ENCODE measurements at places on chromosomes 11 and 22.

DNA sequence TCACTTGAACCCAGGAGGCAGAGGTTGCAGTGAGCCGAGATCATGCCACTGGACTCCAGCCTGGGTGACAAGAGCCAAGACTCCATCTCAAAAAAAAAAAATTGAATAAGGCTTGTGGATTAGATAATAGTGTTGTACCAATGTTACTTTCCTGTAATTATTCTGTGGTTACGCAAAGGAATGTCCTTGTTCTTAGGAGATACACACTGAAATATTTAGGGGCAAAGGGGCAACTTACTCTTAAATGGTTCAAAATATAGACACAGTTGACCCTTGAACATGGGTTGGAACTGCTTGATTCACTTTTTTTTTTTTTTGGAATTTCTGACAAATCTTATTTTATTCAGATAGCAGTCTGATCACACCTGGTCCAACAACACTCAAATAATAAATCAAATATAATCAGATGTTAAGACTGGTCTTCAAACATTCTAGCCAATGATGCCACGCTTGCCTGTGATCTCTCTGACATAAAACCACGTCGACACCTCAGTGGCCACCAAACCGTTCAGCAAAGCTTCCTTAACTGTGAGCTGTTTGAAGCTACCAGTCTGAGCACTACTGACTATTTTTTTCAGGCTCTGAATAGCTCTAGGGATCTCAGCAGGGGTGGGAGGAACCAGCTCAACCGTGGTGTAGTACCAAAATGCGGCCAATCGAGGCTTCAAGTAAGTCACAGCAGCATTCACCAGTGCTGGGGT lies 710 bp downstream of the ATP5MGL start:
- no peak for DNase-seq

GRCh38 chr22:38732251-38732815 lies 23.5 kb downstream of the SUN2 start:
- DNase-seq = no peak

DNA sequence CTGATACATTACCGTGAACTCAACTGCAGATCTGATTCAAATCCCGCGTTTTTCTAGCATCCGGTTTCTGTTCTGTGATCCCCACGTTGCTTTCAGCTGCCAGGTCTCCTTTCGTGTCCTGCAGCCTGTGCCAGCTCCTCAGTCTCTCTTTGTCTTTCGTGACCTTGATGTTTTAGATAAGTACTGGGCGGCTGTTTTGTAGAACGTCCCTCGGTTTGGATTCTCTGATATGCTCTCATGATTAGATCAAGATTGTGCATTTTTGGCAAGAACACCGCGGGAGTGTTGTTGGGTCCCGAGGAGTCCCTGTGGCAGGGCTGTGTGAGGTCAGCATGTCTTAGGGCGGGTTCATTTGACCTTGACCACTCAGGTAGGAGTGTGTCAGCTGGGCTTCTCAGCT lies 38.6 kb downstream of the KCNQ1 start:
- DNase-seq = no peak

DNA sequence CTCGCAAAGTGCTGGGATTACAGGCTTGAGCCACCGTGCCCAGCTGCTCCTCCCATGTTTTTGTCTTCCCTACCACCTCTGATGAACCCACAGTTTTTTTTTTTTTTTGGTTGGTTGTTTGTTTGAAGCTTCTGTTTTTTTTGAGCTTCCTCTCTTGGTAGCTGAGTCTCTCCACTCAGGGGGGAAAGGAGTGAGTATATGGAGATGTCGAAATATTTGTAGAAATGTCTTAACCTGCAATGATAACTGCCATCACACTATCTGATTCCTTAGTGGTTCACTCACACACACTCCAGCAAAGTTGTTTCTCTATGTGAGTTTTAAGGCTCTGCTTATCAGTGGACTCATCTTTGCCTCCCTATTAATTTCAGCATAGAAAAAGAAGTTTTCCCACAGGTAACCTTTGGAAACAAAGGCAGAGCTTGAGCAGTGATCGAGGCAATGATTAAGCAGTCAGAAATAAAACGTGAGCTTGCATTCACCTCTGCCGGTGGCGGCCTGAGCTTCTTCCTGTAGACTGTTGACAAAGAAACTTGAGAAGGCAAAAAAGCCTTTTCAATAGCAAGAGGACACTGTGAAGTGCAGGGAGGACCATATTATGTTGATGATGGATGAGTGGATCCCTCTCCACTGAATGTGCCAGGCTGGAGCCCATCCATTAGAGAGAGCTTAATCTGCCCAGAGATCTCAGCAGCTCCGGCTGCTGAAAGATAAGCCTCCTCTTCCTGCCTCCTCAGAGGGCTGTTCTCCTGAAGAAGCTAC lies 29.0 kb upstream of the RASSF10 start:
- no peak for DNase-seq

DNA sequence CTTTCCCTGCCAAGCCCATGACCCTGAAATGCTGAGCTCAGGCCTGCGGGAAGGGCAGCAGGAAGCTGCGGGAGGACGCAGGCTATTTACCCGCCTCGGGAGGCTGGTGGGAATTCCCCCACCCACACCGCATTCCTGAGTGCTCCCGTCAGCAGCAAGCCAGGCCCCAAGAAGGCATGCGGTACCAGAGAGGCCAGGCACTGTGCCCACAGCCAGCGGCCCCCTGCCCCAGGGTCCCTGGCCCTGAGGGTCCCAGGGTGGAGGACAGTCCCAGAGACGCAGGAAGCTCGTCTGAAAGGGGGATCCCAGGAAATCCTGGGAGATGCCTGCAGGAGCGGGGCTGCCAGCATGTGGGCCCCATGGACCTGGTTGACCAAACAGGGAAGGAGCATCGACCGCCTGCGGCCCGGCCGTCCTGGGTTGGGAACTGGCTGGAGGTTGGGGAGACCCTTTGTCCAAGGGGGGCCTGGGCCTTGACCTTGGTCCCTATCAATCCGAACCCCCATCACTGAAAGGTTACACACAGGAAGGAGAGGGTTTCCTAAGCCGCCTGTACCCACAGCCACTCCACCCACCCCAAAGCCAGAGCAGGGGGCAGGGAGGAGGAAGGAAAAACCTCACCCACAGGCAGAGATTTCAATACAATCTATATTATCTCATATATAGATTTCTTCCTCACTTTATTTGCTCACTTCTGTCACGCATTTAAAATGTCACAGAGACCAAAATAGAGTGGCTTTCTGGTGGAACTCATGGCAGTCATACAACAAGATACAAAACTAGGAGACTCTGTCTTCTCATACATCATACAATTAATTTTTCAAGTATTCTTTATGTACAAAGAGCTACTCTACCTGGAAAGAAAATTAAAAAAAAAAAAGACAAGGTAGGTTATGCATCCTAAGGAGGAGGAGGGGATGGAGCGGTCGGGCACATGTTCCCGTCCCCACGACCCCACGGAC lies 17.1 kb downstream of the MAFF start:
- DNase-seq = peak; percentile 97

- DNase-seq = peak; percentile 89
Measured at GRCh38 chr11:76577226-76577920, 93.2 kb downstream of the LRRC32 start.

GRCh38 chr11:134228625-134229024 lies 4.2 kb downstream of the VPS26B start:
- DNase-seq = no peak

DNA sequence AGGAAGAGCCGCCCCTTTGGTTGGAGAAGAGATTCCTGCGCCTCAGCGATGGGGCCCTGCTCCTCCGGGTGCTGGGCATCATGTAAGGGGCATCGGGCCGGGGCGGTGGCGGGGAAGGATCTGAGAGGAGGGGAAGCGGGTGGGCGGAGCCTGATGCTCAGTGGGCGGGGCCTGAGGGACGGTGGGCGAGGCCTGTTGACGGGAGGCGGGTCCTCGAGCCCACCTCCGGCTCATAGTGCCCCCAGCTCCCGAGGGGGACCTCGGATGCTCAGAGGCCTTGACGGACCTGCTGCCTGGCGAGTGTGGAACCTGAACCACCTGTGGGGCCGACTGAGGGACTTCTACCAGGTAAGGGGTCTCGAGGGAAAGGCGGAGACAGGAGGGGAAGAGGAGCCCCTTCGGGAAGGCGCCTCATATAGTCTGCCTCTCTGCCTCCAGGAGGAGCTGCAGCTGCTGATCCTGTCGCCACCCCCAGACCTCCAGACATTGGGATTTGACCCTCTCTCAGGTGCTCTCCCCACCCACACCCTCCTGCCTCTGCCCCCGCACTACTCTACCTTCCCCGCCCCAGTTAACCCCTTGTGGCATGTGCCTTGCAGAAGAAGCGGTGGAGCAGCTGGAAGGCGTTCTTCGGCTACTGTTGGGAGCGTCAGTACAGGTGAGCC lies 799 bp downstream of the CCDC88B start:
- DNase-seq = no peak

GRCh38 chr11:46413760-46414465 lies 22.3 kb upstream of the CHRM4 start:
- no peak for DNase-seq

DNA sequence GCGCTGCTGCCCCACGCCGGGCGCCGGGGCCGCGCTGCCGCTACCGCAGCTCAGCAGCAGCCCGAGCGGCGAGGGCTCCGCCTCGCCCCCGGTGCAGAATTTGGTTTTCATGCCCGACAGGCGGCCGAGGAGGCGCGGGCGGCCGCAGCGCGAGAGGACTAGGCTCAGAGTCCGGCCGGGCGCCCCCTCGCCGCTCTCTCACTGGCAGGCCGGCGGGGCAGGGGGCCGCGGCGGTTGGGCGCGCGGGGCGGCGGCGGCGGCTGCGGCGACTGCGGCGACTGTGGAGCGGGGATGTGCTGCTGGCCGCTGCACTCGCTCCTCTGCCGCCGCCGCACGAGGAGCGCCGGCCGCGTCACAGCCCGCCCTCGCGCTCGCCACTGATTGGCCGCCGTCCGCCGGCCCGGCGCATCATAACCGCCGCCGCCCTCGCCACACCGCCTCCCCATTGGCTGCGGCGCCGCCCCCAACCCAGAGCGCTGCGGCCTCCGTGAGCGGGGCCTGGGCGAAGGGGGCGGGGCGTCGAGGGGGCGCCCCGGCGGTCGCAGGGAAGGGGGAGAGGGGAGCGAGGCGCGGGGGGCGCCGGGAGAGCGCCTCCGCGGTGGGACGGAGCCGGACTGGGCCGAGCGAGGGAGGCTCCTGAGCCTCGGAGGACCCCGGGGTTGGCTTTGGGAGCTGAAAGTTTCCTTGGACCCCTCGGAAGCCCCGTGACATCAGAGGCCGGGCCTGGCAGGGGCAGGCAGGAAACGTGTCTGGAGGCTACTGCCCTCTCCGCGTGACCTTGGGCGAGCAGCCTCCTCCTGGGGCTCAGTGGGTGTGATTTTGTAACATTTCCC lies at the start of gene CHKA:
TSS of gene CHKA (minus strand) at position 322 of the 833 bp plus-strand sequence. CDS start at position 111, 211 bp downstream.
- DNase-seq = peak; percentile 96

DNA sequence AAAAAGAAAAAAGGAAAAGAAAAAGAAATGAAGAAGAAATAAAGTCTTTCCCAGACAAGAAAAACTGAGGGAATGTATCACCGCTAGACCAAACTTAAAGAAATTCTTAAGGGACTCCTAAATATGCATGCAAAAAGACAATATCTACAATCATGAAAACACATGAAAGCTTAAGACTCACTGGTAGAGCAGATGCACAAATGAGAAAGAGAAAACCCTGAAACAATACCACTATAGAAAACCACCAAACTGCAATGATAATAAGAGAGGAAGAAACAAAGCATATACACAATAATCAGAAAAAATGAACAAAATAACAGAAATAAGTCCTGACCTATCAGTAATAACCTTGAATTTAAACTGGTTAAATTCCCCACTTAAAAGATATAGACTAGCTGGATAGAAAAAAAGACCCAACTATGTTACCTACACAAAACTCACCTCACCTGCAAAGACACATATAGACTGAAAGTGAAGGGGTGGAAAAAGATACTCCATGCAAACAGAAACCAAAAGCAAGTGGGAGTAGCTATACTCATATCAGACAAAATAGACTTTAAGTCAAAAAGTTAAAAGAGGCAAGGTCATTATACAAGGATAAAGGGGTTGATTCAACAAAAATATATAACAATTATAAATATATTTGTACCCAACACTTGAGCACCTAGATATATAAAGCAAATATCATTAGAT lies 61.3 kb upstream of the NARS2 start:
- DNase-seq = no peak

- no peak for DNase-seq
Measured at GRCh38 chr11:45501392-45502225, 163.8 kb downstream of the CHST1 start.

- DNase-seq = peak; percentile 68
Measured at GRCh38 chr11:64970731-64971151, 1.2 kb downstream of the MAJIN start.

GRCh38 chr22:35900483-35901168 lies 128.0 kb downstream of the RBFOX2 start:
- DNase-seq = no peak

- no peak for DNase-seq
Measured at GRCh38 chr22:50487290-50488005, 789 bp downstream of the MIOX start.

Data from Calu3 (cell line).